Brain (organoid and tissue), 16 donors: ENCODE measurements at places on chromosomes 2 and 18.

DNA sequence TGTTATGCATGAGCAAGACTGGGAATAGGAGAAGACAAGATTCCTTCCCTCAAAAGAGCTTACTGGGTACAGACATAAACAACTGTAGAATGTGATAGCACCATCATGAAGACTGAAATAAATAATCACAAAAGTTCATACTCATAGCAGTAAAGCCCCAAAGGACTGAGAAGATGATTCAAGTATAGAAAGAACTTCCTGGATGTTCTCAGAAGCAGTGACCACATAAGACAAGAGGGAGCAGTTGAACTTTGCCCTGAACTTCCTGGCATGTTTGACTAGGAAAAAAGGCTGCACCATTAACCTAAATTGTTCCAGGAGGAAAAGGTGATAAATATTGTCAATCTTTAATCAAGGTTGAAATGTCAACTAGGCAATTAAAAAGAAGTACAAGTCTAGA lies 57.8 kb upstream of the CCDC141 start:
- DNase-seq, result no peak

- DNase-seq, result no peak
These were observed 1.7 kb upstream of the KCNG2 start for GRCh38 chr18:79796016-79796415.

GRCh38 chr2:27216416-27217137 lies 592 bp upstream of the CAD start:
- peak; percentile 4 for DNase-seq

GRCh38 chr2:8640498-8640897 lies 41.4 kb upstream of the ID2 start:
- no peak for DNase-seq

DNA sequence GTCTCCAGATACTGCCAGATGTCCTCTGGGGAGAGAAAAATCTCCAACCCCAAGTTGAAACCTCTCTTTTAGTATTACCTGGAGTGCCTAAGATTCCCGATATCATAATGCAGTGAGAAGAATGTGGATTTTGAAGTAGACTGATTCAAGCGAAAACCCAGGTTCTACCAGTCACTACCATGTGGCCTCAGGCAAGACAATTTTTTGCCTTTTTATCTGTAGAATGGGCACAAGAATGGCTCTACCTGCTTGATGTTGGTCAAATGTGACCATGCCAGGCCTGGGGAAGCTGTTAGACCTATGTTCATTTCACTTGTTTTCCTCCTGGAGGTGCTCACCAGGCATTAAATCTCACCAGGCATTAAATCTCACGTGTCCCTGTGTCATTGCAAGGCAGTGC lies 131.3 kb downstream of the DDX1 start:
- no peak for DNase-seq

GRCh38 chr18:58364876-58365528 lies 263.9 kb downstream of the ALPK2 start:
- no peak for DNase-seq

GRCh38 chr2:56473524-56473923 lies 289.7 kb downstream of the CCDC85A start:
- DNase-seq, result no peak

DNA sequence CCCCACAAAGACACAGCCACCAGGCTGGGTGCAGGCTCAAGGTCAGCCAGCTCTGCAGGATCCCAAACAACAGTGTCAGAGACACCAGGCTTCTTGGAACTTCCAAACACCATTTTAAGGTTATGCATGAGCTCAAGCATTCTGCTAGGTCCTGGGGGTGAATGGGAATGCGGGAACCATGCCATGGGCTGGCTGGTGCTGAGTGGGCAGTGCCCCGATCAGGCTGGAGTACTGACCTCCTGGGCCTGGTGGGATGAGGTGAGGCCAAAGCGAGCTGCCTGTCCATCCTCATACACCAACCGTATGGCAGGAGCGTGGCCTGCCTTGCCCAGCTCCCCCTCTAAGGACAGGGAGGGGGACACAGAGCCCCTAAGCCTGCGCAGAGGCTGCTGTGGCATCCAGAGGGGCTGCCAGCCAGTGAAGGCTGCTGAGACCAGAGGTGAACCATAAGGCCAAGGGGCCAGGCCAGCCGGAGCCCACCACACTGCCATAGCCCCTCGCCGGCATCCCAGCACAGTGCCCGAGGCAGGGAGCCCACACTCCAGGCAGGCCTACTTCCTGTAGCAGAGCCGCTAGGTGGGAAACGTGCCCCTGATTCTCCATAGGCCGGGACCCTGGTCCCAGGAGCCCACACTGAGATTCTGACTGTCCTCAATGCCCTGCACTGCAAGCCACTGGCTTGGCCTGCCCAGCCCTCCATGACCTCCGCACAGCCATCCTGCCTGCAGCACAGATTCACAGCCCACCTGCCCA lies 135.0 kb downstream of the HDAC4 start:
- no peak for DNase-seq

DNA sequence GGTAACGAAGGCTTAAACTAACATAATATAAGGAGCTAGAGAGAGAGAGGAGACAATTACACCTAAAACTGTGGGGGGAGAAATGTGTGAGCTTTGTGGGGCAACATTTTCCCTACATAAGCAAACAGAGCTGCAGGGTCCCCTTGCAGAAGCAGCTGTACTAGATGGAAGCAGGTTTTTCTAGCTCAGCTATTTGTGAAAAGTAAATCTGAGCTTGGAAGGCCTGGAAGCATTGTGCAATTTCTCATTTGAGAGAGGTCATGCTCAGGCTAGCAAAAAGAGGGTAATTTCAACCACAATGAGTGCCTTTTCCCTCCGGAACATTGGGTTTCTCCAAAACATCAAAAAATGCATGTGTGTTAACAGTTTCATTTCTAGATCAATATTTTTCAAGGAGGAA lies 130.0 kb downstream of the ARL4C start:
- DNase-seq, result no peak

- DNase-seq, result no peak
These were observed 113.6 kb downstream of the ALPK2 start for GRCh38 chr18:58515175-58515775.

GRCh38 chr2:21727101-21727500 lies 603.3 kb downstream of the TDRD15 start:
- DNase-seq, result peak; percentile 82

DNA sequence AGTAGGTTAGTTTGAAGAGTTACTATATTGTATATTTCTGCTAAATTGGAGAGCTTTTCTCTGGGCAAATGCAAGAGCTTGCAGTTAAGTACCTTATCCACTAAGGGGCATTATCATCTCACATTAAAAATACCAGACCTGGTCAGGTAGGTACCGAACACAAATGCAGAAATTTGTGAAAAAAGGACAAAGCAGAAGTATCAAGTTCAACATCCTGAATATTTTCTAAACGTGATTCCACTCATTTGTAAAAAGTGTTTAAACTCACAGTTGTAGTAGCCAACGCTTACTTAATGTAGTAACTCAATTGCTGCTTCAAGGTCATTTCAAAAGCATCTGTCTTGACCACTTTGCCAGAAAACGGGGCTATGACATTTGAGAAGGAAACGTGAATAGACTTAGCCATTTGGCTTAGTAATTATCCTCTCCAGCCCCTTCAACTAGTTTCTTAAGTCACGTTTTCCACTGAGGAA lies 52.1 kb downstream of the CYRIA start:
- DNase-seq, result peak; percentile 78

DNA sequence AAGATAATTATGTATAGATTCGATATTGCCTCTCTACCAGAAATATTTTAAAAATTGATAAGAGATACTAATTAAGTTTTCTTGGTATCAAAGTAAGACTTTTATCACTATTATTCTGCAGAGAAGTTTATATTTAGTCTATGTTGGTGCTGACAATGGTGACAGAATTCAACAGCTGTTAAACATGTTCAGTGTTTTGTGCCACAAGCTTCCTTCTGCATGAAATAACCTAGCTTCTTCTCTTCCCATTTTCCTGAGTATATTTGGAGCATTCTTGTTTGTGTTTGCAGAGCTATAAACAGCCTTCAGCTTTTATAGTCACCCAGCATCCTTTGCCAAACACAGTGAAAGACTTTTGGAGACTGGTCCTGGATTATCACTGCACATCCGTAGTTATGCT lies 229.2 kb upstream of the RAB12 start:
- no peak for DNase-seq

DNA sequence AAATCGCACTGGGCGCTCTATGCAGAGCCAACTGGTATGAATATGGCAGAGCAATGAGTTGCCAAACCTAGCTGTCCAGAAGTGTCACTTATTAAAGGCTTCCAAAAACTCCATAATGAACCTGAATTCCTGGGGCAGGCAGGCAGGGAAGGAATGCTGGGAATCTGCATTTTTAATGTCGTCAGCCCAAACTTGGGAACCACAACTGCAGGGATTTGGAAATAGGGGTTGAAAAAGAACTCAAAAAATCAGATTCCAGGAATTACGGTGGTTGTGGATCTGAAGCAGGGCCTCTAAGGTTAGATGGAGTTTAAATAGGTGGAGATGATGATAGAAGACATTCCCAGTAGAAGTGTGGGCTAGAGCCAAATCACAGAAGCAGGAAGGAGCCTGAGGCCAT lies 15.0 kb downstream of the NCKAP5 start:
- no peak for DNase-seq

- no peak for DNase-seq
These were observed 12.4 kb downstream of the CIB4 start for GRCh38 chr2:26628561-26629345.

GRCh38 chr2:9748577-9748976 lies 94.7 kb upstream of the TAF1B start:
- no peak for DNase-seq

DNA sequence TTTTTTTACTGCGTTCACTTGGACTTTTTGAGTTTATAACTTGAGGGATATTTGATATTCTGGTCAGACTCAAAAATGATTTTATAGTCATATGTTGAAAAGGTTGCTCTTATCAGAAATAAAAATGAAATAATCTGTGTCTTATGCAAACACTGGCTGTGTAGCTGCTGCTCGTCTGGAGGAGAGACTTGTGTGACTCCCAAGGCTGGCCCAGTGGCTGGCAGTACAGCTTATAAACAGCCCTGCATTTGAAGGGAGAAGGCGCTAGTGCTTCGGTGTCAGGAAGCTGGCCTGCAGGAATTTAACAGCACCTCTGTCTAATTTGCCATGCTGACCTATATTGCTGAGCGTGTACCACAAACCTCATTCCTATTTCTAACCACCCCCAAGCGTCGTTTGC lies 74.5 kb downstream of the ASAP2 start:
- no peak for DNase-seq

DNA sequence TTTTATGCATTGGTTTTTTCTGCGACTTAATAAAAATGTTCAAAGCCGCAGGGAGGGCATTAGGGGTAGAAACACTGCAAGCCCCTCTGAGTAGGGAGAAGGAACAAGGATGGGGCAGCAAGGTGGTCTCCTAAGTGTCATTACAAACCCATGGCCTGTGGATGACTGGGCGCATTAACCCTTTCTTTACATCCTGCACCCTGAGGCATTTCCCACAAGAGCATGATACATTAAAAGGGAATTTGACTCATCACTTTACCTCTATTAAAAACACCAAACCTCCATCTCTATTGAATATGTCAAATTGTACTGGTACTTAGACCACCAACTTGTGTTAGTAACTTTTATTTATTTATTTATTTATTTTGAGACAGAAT lies 112.5 kb downstream of the VIT start:
- no peak for DNase-seq

GRCh38 chr18:10308154-10308553 lies 146.3 kb upstream of the APCDD1 start:
- DNase-seq, result no peak

DNA sequence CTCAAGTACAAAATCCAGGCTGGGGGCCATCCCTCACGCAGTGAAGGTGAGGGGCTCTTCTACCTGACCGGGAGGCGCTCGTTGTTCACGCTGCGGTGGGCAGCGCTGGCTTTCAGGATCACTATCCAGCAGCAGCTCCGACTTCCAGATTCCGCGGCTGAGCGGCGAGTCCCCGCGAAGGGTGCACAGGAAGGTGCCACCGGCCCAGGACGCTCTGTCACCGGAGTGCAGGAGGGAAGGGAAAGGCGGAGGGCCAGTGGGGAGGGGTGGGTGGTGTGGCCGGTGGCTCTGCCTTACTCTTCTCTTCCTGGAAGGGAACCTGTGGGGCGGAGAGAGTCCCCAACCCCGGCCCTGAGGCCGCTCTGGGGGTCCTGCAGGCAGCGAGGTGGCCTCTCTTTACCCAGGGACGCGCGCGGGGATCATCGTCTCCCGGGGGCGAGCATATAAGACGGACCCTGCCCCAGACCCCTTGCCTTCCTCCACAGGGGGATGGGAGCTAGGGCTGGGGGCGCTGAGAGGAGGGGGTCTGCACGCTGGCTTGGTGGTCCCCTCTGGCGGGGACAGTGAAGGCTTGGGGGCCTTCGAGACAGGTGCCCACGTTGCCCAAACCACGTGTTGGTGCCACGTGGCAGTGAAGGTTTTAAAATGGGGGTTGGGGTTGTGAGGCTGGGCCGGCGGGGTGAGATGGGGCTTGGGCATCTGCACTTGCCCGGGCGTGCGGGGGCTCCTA lies 26.9 kb upstream of the HS6ST1 start:
- DNase-seq, result no peak

GRCh38 chr2:143264851-143265250 lies 135.6 kb downstream of the ARHGAP15 start:
- DNase-seq, result peak; percentile 42

- DNase-seq, result peak; percentile 32
These were observed 228.4 kb upstream of the AGAP1 start for GRCh38 chr2:235265348-235265965.

DNA sequence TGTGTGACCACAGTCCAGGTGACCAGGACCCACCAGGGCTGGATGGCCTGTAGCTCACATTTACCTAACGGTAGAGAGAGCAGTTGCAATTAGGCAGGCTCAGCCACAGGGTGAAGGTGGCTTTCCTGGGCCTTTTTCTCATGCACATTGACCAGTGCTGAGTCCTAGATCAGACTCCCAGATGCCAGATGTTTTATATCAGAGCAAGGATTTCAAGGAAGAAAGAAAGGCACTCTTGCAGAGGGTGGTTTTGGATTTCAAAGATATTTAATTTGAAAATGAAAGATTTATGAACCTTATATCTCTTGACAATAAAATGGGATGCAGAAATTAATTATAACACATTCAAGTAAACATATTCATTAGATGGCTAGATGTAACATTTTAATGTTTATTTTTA lies 694.2 kb upstream of the GYPC start:
- no peak for DNase-seq

DNA sequence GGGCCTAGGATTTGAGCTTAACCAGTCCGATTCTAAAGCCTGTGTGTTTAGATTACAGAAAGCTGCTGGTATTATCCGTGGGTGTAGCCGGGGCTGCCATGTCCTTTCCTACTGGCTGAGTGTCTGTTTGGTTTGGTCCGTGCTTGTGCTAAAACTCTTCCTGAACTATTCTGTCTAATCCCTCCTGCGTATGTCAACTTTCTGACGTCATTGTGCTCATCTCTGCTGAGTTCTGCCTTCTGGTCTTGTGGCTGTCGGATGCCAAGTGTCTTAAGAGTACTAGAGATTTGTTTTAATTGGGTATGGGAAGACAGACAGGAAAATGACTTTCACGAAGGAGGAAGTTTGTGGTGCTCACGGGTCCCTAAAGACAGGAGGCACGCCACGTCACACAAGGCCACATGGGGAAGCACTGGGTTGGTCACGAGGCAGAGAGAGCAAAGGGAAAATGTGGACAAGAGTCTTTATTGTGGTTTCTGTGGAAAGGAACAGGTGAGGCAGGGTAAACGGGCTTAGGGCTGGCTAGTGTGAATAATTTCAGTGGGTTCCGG lies 31.8 kb upstream of the NTSR2 start:
- no peak for DNase-seq

- peak; percentile 46 for DNase-seq
These were observed 74.3 kb upstream of the ADAM23 start for GRCh38 chr2:206368933-206369569.
